Endothelial cell (in vitro differentiated cells): ENCODE measurements at places on chromosomes 12 and 14.

DNA sequence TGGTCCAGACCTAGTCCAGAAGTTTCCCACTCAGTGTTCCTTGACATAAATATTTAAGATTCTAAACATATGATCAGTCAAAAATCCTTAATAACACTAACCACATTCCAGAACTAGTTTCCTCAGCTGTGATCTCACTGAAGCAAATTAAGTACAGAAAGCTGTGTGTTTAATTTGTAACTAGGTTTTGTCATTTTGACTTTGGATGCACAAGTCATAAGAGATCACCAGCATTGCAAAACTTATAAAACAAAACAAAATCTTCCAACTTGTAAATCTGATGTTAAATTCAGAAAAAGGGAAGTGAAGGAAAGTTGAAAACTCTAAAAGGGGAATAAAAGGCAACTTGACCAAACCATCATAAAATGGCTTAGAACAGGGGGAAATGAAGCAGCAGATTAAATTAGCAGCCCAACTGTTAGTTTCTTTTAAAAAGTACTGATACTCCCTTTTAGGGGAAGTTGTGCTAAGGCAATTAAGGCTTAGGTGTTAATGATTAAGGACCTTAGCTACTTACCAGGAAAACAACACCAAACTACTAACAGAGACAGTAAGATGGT, 56.6 kb downstream of the SH2B3 start:
- no peak for DNase-seq

DNA sequence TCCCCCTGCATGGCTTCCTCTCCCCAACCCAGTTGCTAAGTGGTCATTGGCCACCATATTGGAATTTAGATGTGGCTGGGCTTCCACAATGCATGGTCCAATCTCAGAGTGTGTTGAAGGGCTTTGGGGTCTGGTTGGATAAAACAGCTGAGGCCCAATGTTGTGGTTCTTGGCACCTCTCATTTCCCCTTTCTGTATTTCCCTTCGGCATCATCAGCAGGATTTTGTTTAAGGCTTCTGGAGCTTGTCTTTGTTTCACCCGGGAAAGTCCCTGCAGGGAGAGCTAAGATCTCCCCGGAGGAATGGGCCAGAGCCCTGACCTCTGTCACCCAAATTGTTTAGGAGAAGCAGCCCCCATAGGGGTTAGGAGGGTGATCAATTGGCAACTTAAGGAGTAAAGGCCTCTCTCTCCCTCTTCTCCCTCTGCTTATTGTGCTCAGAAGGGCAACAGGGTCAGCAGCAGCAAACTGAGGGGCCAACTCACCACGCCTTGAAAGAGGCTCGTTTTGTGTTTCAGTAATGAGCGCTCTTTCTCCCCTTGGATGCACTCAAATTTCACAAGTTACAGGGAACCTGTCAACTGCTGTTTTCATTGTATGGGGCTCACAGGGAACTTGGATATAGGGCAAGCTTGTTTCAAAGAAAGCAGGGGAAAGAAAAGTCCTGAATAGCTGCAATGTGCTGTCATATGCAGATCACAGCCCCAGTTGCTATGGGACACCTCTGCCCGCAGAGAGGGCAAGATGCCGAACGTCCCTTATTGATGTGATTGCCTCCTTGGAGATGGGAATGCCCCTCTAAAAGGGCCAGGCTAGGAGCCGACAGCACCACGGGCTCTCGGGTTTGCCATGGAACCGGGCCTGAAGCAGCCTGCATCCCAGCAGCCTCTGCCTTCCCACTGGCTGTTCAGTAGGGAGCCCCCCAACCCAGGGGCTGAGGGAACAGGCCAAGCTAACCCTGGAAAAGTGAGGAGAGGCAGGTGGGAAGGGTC, 223.7 kb downstream of the ZFP36L1 start:
- no peak for DNase-seq

DNA sequence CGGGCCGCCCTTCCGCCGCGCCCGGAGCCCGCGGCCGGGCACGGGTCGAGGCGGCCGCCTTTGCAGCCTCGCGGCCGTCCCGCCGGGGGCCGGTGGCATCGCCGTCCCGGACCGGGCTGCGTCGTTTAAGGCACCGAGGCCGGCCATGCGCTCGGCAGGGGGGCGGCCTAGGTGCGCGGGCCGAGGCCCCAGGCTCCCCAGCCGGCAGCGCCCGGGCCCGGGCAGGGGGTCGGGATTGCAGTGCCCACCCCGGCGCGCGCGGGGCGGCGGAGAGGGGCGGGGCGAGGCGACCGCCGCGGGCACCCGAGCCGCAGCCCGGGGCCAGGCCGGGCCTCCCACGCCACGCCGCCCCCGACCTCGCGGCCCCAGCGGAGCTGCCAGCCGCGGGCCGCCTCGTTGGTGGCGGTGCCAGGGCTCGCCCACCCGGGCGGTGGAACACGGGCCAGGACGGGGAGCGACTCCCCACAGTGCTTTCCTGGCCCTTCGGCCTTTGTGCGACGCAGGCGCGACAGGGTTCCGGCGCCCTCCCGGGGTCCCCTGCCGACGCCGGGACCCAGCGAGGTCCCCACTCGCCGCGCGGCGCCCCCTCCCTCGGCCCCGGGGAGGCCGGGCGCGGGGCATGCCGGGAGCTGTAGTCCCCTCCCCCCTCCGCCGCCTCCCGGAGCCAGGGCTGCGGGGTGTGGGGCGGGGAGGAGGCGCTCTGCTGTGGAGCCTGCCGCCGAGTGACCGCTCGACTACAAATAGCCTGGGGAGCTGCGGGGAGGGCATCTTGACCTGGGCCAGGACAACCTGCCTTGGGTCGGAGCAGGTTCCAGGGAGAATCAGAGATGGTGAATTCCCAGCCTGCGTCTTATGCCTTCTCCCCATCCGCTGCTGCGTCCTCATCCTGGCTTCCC, 769 bp downstream of the FKBP4 start:
- peak; percentile 62 for DNase-seq

GRCh38 chr12:52686756-52687487, 6.7 kb upstream of the KRT1 start:
- no peak for DNase-seq

DNA sequence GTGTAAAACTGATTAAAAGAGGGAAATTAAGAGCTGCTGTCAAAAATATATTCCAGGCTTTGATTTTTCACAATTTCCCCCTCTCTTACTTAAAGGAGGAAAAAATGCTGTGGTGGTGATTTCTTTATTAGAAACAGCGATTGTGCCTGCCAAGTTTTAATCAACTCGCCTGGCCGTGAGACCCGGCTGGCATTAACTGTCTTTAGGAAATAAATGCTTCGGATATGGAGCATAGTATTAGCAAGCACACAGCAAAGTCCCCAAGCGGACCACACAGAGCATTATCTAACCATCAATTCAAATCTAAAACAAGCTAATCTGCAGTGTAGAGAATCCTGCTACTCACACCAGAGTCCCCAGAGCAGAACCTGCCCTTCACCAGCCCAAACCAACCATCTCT, 457.1 kb downstream of the TMEM132D start:
- DNase-seq, result no peak

- no peak for DNase-seq
These were observed 9.7 kb downstream of the NCOR2 start for GRCh38 chr12:124557518-124558223.

DNA sequence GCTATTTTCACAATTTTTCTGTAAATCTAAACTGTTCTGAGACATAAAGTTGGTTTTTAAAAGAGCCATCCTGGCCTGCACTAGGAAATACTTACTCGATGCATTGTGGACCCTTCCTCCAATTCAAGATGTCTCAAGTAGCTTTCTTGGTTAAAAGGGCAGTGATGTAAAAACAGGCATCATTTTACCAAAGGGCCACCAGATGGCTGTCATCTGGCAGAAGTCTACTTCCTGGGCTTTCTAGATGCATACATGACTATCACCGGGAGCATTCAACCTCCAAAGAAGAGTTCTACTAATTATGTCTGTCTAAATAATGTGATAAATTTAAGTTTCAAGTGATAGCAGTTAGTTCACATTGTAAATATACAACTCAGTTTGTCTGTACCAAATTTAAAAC, 96.8 kb upstream of the FRMD6 start:
- DNase-seq, result no peak

DNA sequence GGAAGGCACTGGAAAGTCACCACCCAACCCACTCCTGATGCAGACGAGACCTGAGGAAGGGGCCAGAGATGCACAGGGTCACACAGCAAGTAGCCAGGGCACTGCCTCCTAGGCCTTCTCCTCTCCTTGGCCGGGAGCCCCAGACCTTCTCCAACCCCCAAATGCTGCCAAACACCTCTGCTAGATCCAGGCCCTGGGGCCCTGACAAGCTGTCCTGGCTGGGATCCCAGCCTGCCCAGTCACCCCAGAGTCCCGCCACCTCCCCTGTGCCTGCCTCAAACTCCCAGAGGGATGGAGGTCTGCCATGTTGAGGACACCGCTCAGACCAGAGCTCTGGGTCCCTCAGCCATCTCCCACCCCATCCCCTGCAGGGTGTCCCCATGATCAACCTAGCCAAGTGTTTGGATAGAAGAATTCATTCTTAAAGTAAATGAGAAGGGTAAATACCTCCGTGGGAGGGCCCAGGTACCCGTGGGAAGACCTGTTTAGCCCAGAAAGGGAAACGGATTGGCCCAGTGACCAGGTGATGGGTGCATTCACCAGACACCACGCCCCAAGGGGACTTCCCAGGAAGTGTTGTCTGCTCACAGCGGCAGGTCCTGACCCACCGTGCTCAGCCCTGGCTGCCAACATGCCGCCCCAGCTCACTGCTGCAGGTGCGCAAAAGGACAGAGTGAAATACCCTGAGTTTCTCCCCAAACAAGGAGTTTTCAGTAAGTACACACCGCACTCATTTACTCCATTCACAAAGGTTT, 4.6 kb upstream of the DIO3 start:
- no peak for DNase-seq

DNA sequence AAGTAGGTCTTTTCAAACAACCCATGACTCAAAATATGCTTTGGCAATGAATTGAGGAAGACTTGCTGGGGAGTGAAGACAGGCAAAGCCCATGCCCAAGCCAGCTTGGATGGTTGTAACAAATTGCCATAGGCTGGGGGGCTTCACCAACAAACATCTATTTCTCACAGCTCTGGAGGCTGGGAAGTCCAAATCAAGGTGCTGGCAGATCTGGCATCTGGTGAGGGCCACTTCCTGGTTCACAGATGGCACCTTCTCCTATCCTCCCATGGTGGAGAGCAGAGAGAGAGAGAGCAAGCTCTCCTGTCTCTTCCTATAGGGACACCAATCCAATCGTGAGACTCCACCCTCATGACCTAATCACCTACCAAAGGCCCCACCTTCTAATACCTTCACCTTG, 11.3 kb downstream of the DNAH10 start:
- no peak for DNase-seq

- no peak for DNase-seq
These were observed 50.6 kb downstream of the ATP23 start for GRCh38 chr12:57992001-57992400.

- no peak for DNase-seq
These were observed 4.4 kb downstream of the C12orf54 start for GRCh38 chr12:48486679-48487078.

- peak; percentile 69 for DNase-seq
These were observed 56.5 kb downstream of the GTF2A1 start for GRCh38 chr14:81164167-81164774.

DNA sequence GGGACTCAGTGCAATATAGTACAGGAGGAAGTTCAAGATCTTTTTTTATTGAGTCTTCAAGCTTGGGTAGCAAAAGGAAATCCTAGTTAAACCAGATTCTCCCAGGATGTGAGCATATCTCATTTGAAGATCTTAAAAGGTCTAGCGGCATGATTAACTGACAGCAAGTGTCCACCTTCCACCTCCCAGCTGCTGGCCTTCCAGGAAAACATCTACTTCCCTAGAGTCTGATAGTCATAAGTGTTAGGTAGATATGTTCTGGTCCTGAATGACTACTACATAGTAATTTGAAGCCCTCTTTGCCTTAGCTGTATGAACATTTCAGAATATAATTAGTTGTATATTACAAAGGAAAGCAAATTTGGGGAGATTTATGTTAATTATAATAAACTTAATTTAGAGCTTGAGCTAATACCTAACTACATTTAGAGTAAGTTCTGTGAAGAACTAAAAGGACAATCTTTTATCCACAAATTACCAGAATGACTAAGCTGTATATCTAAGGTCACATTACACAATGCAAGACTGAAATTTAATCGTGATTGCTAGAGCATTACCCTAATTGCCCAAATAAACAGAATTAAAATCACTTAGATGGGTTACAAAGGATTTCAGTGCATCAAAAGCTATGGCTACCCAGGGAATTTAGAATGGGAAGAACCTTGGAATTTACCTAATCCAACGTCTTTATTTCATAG, 9.9 kb downstream of the LGR5 start:
- DNase-seq, result no peak

GRCh38 chr12:114405519-114406271, at the start of gene TBX5:
TSS of gene TBX5 (minus strand) at chr12:114406144. CDS start at chr12:114403898, 2,246 bp downstream.
- DNase-seq, result no peak

DNA sequence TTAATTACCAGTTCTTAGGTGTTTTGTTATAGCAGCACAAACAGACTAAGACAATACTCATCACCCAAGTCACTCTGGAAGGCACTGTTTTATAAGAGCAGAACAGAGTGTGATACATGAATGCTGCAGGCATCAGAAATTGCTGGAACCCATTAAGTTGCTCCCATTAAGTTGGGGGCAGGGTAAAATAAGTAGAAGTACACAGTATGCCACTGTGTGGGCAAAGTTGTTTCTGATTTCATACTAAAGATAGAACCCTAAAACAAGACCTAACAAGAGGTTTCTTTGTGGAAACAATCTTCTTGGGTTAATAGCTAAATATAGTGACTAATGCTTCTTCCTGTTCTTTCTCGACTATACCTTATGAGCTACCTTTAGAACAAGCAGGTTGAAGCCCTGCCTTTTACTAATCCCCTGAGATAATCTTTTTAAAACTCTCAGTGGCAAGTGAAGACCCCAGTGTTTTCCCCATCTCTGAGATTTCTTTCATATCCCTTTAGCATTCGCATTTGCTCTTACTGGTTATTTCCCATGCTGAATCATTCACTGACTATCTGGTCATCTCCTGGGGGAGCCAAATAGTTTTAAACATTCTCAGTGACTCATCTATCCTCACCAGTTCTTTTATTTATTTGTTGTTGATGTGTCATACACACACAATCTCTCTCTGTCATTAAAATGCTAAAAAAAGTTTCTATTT, 52.3 kb downstream of the SOCS2 start:
- DNase-seq, result no peak

- no peak for DNase-seq
These were observed 28.6 kb upstream of the CEBPE start for GRCh38 chr14:23147676-23148075.

GRCh38 chr12:58583940-58584339, 336.4 kb downstream of the LRIG3 start:
- no peak for DNase-seq

GRCh38 chr14:48536318-48536717, 860.9 kb upstream of the MDGA2 start:
- DNase-seq, result peak; percentile 13

GRCh38 chr14:75432411-75432810, 4.6 kb downstream of the JDP2 start:
- no peak for DNase-seq

- no peak for DNase-seq
These were observed 16.6 kb downstream of the ALKBH1 start for GRCh38 chr14:77691259-77691658.

- DNase-seq, result no peak
These were observed 16.5 kb downstream of the VASH1 start for GRCh38 chr14:76777721-76778120.

GRCh38 chr12:26156201-26156871, 31.5 kb upstream of the BHLHE41 start:
- DNase-seq, result no peak

GRCh38 chr12:120337730-120338129, 10.2 kb upstream of the PLA2G1B start:
- DNase-seq, result no peak

GRCh38 chr12:21528953-21529352, 2.9 kb downstream of the SPX start:
- DNase-seq, result no peak

- DNase-seq, result no peak
These were observed 81.1 kb upstream of the DIO3 start for GRCh38 chr14:101480022-101480746.

- no peak for DNase-seq
These were observed 72.8 kb downstream of the IFT81 start for GRCh38 chr12:110197003-110197402.
